ENCODE measurements at places on chromosomes 5 and 9.

GRCh38 chr5:90476391-90476790 lies 1.7 kb downstream of the POLR3G start:
- no peak for DNase-seq

- no peak for DNase-seq
Measured at GRCh38 chr5:139453683-139454567, 8.6 kb downstream of the ECSCR start.

DNA sequence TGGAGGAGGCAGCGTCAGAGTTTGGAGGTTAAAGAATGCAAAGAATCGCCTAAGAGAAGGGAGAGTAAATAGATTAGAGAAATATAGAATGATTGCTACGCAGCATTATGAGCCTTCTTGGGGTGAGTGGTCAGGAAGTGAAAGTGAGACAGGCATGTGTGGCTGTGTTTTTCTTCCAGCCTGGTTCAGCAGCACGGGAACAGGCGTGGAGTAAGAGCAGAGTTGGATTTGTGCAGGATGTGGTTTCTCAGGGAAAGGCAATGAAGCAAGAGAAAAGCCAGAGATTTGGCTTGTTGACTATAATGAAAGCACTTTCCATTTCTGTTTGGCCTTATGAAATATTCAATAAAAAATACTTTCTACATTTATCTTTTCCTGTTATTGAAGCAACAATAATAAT lies 34.3 kb upstream of the FRMD3 start:
- DNase-seq = no peak

- no peak for DNase-seq
Measured at GRCh38 chr5:111742177-111742994, 14.6 kb downstream of the NREP start.

- DNase-seq = peak; percentile 3
Measured at GRCh38 chr5:128905568-128906110, 59.6 kb upstream of the SLC27A6 start.
